ENCODE measurements at places on chromosomes 4 and X. TPM values are rescaled to one million over a fixed set of nuclear protein-coding genes. Genes with fewer than 3 reads are reported as not detected.

- no peak for DNase-seq
Measured at GRCh38 chrX:119502727-119503483, 34.7 kb downstream of the SLC25A5 start.

- no peak for DNase-seq
Measured at GRCh38 chr4:188661502-188661901, 522.3 kb downstream of the TRIML1 start.

GRCh38 chr4:142030010-142030409 is 393.6 kb downstream of the IL15 start:
- no peak for DNase-seq

- peak; percentile 22 for DNase-seq
Measured at GRCh38 chr4:107519053-107519452, 201.0 kb downstream of the PAPSS1 start.

- no peak for DNase-seq
Measured at GRCh38 chrX:103538728-103539127, 19.4 kb upstream of the RAB40A start.

DNA sequence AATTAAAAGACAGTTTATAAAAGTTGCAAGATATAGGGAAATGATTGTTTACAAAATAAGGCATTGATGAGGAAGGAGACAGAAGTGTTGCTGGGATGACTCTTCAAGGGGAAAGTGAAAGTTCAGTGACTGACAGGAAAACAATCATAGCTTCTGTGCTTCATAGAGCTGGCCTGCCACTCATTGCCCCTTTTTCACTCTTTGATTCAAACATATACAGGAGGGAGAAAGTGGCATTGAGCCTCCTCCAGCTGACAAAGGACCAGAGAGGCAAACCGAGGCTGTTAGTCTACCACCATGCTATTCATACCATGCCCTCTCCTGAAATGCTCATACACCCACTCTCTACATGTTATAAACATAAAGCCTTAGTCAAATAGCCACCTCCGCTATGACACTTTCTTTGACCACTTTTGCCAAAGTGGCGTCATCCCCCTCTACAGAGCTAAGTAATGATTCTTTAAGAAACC is 79.2 kb upstream of the ATOH1 start:
- DNase-seq: no peak

DNA sequence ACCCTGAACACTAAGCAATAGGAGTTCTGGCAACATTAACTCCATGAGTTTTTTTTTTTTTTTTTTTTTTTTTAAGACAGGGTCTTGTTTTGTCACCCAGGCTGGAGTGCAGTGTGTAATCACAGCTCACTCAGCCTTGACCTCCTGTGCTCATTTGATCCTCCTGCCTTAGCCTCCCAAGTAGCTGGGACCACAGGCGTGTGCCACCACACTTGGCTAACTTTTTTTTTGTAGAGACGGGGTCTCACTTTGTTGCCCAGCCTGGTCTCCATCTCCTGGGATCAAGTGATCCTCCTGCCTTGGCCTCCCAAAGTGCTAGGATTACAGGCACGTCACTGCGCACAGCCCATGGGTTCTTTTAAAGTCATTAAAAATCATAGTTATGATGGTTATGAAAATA is 5.1 kb downstream of the RHOH start:
- DNase-seq: no peak

DNA sequence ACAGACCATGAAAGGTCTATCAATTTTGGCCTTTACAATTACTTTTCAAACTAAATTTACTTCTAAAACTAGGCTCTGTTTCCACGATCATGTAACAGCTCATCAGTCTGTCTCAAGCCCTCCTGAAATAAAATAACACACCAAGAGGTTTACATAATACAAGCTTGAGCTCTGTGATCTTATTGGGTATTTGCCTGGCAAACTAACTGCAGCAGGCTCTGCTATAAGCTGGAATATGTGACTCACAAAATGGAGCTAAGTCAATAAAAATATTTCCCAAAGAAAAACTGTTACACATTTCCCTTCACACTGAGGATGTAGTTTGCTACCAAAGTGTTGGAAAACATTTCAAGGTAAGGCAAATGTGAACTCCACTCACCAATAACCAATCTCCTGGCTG is 94.7 kb upstream of the GPM6B start:
- DNase-seq: no peak

- no peak for DNase-seq
Measured at GRCh38 chr4:101158134-101158482, 189.2 kb downstream of the PPP3CA start.

DNA sequence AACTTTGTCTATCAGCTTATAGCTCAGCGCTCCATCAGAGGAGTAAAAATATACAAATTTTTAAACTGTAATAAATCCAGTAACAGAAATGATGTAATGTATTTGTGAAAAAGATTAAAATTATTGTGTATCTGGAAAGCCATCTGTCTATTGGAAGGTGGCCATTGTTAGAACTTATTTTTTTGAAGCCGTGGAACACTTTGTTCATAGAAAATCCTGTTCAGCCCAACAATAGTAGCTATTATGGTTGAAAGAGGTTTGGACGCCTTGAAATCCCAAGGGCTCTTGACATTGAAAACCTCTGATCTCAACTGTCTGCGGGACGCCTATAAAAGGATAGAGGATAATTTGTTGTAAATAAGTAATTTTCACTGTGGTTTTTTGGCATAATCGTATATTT is 98.3 kb downstream of the RAPGEF2 start:
- no peak for DNase-seq

DNA sequence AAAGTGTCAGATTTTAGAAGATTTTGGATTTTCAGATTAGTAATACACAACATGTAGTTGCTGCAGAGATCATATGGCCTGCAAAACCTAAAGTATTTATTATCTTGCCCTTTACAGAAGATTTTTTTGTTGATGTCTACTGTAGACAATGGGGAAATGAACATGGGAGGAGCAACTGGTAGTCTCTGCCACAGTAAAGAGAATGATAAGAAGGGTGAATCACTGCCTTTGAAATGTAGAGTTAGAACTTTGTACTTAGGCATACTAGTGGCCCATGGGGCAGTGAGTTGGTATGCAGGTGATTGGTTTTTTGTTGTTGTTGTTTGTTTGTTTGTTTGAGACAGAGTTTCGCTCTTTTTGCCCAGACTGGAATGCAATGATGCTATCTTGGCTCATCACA is 50.1 kb downstream of the GAB1 start:
- no peak for DNase-seq

Gene GASK1B
- 75.9 TPM for polyA plus RNA-seq

Gene MAOA
- 23.5 TPM for polyA plus RNA-seq

Gene GNRHR
- polyA plus RNA-seq: 1.2 TPM

Gene RADX
- polyA plus RNA-seq: 13.2 TPM

Gene SYP
- 344 TPM for polyA plus RNA-seq

Gene UBA1
- 283 TPM for polyA plus RNA-seq

All from spinal cord (tissue), 10 donors.